ENCODE measurements at places on chromosomes 4 and X.

DNA sequence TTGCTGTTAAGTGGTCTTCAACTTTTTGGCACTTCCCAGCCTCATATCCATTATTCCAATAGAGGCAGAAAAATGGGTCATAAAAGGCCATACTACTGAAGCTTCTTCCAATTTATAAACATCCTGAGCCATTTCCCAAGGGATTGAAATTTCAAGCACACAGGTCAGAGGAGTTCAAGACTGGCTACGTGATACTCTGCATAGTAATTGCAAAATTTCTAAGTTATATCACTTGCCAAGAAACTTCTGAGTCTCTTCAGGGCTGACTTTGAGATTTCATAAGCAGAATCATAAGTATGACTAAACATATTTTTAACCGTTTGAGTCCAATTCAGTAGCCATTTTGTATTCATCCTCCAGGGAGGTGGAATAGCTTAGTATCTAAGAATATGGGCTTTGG lies 75.6 kb upstream of the RXFP1 start:
- no peak for DNase-seq

GRCh38 chr4:88729146-88729760 lies 31.6 kb upstream of the NAP1L5 start:
- no peak for DNase-seq

DNA sequence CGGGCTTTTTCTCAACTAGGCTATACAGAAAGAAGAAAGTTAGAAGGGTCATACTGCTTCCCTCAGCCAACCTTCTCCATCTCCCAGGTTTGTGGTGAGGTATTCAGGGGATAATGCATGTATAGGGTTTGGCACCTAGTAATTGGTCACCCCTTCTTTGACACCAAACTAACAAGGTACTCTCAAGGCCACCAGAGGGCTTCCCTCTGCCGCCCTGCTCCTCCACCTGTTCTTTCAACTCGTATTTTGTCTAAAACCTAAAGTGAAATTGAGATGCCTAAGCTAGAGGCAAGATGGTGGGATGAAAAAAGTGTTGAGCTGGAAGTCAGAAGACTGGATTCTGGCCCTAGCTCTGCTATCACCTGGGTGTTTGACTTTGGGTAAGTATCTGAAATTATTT lies 22.0 kb downstream of the CT47C1 start:
- DNase-seq, result no peak

DNA sequence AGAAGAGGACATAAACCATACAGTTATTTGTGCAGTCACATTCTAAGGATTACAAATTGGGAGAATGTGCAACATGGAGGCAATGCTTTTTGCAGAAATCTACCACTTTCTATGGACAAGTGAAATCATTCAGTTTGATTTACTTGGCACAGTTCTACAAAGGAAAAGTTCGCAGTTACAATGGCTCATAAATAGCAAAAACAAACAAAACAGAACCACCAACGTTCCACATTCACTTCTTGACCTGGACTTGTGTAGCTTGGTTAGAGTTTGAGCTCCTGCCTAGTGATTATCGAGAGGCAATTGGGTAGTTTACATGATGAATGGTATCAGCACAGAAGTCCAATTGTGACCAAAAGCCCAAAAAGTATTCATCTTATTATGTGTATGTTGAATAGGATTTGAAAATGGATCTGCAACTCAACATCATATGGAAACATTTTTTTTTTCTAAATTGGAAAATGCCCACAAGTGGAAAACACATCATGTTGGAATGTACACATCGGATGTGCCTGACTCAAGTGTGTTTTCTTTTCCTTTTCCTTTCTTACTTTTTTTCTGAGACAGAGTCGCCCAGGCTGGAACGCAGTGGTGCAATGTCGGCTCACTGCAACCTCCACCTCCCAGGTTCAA lies 123.8 kb downstream of the LUZP4 start:
- DNase-seq, result no peak

DNA sequence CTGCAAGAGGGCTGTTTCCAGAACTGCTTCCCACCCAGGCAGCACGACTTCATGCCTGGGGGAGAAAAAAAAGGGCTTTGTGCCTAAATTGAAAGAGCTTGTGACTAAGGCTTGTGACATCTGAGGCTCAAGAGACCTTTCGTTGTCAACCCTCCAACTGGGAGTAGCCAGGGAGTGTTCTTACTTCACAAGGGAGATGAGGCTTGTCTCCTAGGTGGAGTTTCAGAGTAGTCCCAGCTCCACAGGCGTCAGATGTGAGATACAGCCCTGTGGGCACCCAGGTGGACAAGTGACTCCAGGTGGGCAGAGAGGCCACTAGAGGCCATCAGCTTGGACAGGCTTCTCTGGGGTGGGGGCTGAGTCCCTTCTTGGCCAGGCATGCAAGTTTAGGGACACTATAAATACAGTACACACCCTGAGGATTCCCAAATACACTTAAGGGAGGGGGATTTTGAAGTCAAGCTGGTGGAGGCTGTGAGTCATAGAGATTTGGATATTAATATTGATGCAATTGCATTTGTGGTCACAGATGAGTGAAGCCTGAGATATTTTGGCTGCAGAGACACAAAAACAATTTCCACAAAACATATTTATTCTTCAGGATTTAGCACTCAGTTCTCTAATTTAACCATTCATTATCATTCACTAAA lies 40.1 kb upstream of the SETD7 start:
- no peak for DNase-seq

GRCh38 chrX:23720117-23720677 lies 22.9 kb downstream of the ACOT9 start:
- no peak for DNase-seq

DNA sequence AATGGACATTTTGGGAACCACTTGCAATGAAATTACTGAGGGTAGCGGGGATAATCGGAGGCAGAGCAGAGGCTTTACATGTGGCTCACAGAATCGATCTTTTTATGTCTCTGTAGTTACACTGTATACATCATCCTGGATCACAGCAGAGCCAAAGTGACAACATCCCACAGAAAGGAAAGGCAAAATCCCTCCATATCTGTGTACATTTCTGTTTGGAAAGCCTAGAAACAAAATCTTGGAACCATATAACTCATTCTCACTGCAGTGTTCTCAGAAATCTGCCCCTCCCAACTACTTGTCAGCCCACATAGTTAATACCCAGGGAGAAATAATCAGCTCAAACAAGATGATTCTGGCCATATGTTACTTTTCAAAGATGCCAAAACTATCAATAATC lies 211.6 kb downstream of the DCLK2 start:
- no peak for DNase-seq

- DNase-seq, result no peak
Observed at GRCh38 chr4:108415389-108415788, 205.0 kb upstream of the RPL34 start.

DNA sequence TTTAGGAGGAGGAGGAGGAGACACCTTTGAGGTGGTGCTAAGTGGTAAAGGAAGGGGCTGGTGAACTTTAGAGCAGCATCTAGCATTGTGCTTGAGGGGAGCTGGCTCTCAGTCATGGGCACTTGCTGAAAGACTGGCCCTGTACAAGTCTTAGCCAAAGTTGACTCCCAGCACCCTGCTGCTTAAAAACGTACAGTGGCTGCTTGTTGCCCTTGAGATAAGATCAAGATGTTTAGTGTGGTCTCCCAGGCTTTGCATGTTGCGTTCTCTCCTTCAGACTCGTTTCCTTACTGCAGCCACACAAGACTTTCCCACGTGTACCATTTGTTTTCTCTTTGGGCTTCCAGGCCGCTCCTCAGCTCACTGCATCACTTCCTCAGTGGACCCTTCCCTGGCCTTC lies 1.8 kb downstream of the MED28 start:
- DNase-seq, result no peak

DNA sequence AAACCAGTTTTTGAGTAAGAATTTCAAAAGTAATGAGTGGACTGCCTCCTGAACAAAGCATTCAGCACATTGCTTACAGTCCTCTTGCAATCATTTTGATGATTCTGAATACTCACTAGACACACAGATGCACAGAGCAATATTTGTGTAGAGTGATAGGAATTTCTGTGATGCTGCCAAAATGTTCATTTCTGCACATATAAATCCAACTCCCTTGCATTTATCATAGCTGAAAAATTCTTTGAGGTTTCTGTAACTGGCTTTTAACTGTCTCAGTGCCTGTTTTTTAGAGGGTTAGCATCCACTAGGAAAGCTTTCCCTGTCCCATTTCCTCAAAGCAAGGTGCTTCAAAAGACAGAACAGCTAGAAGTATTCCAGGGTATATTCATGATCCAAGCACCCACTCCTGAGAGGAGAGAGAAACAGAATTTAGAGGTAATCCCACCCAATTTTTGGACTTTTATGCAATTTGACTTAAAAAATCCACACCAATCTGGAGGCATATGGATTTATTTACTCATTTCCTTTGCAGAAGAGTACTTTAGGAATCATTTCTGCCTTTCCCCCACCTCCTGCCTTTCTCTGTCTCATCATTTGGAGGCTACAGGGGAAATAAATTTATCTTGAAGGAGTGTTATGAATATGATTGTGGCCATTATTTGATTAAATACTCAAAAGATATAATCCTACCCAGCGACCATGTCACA lies 234.5 kb upstream of the SLIT2 start:
- no peak for DNase-seq

- no peak for DNase-seq
Observed at GRCh38 chr4:75007891-75008290, 75.0 kb downstream of the PARM1 start.

- no peak for DNase-seq
Observed at GRCh38 chr4:2334826-2335728, 73.2 kb upstream of the MXD4 start.

DNA sequence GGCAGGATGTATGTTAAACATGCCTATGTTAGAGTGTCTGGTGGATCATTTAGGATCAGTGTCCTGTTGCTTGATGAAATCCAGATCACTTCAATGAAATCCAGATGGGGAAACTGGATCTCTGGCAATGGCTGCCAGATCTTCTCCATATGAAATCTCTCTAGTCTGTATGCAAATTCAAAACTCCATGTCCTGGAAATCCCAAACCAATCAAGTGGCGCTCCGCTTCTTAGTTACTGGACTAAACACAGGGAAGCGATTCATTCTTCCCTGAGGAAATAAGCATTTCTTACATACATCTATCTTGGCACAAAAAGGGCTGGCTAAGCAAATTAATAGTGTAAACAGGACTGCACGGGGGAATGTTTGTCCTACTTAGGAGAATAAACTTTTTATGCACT lies 94.9 kb downstream of the HDAC8 start:
- no peak for DNase-seq

GRCh38 chr4:57113870-57114269 lies 3.7 kb upstream of the IGFBP7 start:
- DNase-seq, result no peak

- no peak for DNase-seq
Observed at GRCh38 chr4:181569553-181569952, 673.6 kb upstream of the TENM3 start.

- DNase-seq, result no peak
Observed at GRCh38 chrX:135707880-135708279, 5.6 kb upstream of the CT45A1 start.
